ENCODE measurements at places on chromosomes 2 and 18.

DNA sequence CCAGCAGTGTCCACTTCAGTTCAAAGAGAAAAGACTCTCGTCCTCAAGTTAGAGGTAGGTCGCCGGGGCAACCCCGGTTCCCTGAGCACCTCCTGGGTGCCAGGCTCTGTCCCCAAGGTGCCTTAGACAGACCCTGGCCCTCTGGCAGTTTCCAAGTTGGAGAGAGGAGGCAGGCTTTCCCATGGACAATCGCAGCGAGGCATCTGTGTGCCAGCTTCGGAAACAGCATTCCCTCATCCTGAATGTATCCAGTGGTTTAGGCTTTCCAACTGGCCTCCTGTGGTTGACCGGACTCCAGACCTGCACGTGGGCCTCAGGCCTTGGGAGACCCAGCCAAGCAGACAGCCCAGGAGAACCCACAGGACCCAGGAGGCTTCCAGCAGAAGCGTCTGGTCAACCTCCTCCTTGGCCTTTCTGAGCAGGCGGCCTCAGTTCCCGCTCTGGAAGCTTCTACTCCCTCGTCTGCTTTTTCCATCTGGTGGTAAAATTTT lies 70.3 kb downstream of the KCNF1 start:
- DNase-seq = no peak

GRCh38 chr18:27645929-27646328 lies 460.8 kb upstream of the CHST9 start:
- DNase-seq = no peak

GRCh38 chr2:170086751-170087412 lies 91.1 kb upstream of the MYO3B start:
- no peak for DNase-seq

GRCh38 chr2:236653863-236654262 lies 84.2 kb downstream of the ACKR3 start:
- DNase-seq = no peak

DNA sequence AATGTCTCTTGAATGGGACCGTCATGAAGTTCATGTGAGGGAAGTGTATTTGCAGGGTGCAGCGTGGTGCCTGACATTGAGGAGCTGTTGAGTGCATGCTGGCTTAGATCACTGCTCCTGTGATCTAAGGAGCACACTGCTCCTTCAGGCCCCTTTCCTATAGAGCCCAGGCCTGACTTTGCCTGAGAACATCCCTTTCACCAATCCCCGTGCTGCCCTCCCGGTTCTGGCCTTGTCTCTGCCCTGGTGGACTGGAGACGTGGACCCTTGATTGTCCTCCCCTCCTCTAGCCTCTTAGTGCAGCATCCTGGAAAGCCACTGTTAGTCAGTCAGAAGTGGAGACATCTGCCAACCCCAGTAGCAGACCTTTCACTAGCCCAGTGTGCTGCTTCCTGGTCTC lies 323.6 kb upstream of the HS6ST1 start:
- no peak for DNase-seq

All from stimulated activated CD4-positive, alpha-beta T cell treated with anti-CD3 and anti-CD28 coated beads, Interleukin-4, amount 100 ng/mL, for 48 hours (primary cell).